ENCODE measurements at places on chromosomes 6 and 20.

GRCh38 chr6:71510057-71510713 is 221.6 kb downstream of the OGFRL1 start:
- no peak for DNase-seq

DNA sequence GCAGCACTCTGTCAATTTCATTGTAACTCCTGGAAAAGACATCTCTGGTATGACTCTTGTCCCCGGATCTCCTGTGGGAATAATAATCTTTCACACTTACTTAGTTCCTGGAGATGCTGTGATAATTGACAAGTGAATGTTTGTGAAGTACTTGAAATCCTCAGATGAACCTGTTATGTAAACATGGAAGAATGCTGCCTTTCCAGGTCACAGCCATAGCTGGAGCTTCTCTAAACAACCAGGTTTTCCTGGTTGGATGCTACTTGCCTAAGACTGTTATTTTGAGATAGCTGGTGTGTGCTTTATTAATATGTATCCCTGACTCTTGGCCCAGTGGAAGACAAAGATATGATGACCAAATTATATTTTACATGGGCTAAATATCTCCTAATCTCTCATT is 228.6 kb downstream of the KCNQ5 start:
- no peak for DNase-seq

GRCh38 chr20:48738399-48739304 is 89.1 kb downstream of the PREX1 start:
- no peak for DNase-seq

GRCh38 chr6:72850040-72850439 is 228.2 kb downstream of the KCNQ5 start:
- no peak for DNase-seq

DNA sequence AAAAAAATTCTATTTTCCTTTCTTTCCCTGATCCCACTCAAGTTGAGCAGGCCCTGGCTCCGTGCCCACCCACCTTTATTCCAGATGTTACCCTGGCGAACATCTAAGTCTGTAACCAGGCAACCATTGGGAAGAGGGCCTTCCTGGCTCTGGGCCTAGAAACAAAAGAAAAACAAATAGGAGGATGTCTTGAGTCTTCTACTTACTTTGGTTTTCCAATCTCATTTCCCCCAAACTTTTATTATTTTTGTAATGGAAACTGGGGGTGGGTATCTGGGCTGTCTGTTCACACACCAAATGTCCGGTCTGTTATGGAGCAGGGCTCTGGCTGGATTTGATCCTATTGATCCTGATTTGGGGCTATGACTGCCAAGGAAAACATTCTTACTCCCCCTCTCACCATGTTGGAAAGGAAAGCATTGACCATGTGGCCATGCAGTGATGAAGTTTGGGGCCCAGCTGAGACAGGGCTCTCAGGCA is 744.1 kb downstream of the DHX35 start:
- no peak for DNase-seq
